ENCODE measurements at places on chromosomes 5 and 9.

GRCh38 chr5:87136733-87137132 is 130.9 kb upstream of the RASA1 start:
- DNase-seq, result no peak

GRCh38 chr5:8993031-8993430 is 552.8 kb downstream of the SEMA5A start:
- DNase-seq, result no peak

GRCh38 chr9:120612218-120612617 is 32.3 kb upstream of the CDK5RAP2 start:
- no peak for DNase-seq

GRCh38 chr5:170791325-170791954 is 7.9 kb downstream of the GABRP start:
- DNase-seq, result peak; percentile 29

DNA sequence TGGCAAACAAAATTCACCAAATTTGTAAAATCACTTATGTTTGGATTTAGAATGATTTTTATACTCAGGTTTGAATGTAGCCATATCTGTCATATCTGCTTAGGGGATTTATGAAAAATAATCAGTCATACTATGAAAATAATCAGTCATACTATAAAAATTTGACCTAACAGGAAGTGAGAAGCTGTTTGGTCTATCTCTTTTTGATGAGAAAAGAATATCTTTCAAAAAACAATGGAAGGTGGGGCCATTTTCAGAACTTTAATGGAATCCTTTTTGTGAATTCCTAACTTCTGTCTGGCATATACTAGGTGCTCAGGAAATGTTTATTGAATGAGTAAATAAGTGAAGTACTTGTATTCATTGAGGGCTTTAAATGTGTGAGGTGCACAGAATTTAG is 70.1 kb downstream of the CWC27 start:
- no peak for DNase-seq

- DNase-seq, result peak; percentile 64
Measured at GRCh38 chr9:110753731-110754231, 85.2 kb downstream of the MUSK start.

DNA sequence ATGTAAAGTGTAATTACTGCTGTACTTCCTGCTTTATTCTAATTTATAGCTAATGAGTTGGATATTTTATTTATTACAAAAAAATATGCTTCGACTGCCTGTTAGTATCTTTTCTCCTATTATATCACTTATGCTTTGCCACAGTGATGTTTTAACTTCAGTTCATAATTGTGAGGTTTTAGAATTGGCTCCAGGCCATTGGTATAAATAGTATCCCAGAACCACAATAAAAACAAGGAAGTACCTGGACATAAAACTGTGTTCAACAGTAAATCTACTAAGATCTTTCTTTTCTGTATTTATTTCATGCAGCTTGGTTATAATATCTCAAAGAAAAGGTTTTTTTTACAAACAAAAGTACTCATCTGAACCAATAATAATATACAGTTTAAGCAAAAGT is 354.3 kb upstream of the CDH9 start:
- no peak for DNase-seq

- DNase-seq, result no peak
Measured at GRCh38 chr9:16445141-16445920, 425.1 kb downstream of the BNC2 start.

GRCh38 chr9:2356041-2356790 is 265.4 kb upstream of the VLDLR start:
- DNase-seq, result peak; percentile 49

DNA sequence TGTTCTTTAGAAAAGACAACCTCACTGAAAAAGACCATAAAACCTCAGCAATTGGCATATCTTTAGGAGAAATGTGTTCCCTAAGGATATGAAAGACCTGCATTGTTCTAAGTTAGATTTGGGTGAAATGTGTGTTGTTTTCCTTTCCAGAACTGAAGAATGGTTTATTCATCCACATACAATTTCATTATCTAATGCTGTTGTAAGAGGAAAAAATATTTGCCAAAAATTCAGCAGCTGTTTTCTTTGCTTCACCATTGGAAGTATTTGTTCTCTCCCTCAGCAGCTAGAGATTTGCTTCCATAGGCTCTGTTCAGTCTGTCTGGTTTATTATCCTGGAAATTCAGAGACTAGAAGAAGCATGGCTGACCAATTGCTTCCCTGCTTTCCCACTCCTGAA is 150.9 kb downstream of the ISOC1 start:
- DNase-seq, result peak; percentile 2

- no peak for DNase-seq
Measured at GRCh38 chr9:93522736-93523135, 53.6 kb upstream of the PHF2 start.

- no peak for DNase-seq
Measured at GRCh38 chr5:103224894-103225246, 33.7 kb upstream of the MACIR start.

GRCh38 chr5:170164921-170165320 is 59.2 kb downstream of the FOXI1 start:
- no peak for DNase-seq

GRCh38 chr9:78167356-78167755 is 68.5 kb upstream of the CEP78 start:
- no peak for DNase-seq

GRCh38 chr9:86575825-86576525 is 221.8 kb upstream of the TUT7 start:
- no peak for DNase-seq

- peak; percentile 19 for DNase-seq
Measured at GRCh38 chr5:78162253-78162862, 132.1 kb downstream of the AP3B1 start.

GRCh38 chr5:101977729-101978345 is 318.2 kb downstream of the SLCO4C1 start:
- peak; percentile 25 for DNase-seq

GRCh38 chr5:59768152-59769040 is 125.1 kb downstream of the PDE4D start:
- peak; percentile 69 for DNase-seq

DNA sequence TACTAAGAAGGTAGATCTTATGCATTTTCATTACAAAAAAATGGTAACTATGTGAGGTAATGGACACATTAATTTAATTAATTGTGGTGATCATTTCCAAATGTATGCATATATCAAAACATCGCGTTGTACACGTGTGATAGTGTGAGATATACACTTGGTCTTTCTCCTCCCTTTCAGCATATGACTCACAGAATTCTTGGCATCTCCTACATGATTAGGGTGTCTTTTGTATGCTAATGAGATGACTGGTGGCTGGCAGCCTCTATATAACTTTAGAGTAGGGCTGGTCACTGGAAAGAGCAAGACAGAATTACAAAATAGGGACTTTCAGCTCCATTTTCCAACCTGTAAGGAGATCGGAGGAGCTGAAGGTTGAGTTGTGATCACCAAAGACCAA is 1167.6 kb downstream of the CDH12 start:
- DNase-seq, result peak; percentile 64

- DNase-seq, result peak; percentile 84
Measured at GRCh38 chr5:145975361-145976066, 39.1 kb downstream of the SH3RF2 start.

DNA sequence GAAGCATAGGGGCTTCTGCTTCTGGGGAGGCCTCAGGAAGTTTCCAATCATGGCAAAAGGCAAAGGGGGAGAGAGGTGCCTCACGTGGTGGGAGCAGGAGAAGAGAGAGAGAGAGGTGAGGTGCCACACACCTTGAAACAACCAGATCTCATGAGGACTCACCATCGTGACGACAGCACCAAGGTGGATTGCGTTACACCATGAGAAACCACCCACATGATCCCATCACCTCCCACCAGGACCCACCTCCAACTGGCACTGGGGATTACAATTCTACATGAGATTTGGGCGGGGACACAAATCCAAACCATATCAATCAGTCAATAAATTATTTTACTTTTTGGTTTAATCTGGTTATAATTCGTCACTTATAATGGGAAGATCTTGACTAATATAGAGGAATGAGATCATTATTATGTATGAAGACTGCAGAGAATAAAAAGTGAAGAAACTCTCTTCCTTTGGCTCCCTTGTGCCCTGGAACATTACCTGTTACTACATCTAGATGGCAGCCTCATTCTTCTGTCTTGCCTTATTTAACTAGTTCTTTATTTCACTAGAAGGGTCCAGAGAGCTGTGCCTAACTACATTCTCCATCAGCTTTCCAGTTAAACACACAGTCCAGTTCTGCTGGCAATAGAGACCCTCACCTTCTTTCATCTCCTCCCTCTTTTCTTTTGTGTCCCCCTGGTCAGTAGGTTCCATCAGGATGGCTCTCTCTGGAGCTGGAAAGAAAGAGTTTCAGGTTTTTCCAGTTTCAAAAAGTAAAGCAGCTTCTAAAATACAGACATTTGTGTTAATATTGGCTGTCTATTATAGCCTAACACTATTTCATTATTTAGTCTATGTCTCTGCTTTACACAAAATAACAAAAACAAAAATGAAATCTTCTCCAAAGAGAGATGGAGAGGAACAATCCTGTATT is 21.7 kb upstream of the SPINK7 start:
- DNase-seq, result no peak

DNA sequence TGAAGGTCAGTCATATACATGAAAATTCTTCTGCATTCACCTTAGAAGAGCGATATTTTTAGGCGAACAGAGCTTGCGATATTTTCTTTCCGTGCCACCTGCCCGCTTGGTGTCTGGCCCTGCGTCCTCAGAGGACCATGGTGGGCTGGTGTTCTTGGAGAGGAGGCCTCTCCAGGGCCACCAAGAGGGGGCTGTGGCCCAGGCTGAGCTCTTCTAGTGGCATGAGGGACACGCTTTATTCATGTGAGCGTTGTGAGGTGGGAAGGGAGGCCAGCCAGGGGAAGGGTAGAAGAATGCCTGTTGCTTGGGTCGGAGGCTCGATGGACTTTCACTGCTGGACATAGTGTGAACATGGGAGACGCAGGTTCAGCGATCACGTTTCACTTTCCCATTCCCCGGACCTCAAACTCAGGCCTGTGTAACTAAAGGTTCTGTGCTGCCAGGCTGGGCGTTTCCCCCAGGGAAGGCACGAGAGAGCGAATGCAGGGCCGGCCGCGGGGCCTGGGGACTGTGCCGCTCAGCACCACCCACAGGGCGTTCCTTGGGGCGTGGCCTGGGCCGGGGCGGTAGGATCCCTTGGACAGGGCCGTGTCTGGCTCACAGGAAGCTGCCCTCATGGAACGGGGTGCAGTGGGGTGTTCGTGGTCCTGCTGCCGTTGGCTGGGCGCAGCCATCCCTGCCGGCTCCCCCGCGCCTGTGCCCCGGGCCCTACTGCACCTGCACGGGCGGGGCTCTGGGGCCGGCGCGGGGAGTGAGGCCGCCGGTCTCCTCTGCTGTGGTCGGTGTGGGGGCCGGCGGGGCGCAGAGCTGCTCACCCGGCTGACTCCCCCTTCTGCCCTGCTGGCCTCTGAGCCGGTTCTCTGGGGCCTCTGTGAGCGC is 40.7 kb upstream of the CLPTM1L start:
- DNase-seq, result peak; percentile 14

- no peak for DNase-seq
Measured at GRCh38 chr5:41770799-41771198, 99.4 kb downstream of the OXCT1 start.

DNA sequence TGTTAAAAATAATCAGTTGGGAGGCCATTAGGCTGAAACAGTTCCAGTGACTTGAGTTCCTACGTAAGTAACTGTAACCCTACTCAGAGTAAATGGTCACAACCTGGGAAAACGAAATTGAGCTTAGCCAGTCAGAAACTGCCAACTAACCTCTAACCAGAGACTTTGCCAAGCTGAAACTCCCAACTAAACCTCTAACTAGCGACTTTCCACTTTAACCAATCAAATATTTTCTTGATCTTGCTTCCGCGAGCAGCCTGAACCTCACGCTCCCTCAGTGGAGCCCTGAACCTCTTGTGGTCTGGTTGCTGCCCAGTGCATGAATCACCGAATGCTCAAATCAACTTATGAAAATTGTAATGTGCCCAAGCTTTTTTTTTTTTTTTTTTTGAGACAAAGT is 156.2 kb downstream of the MED10 start:
- no peak for DNase-seq

GRCh38 chr5:148454576-148454975 is 70.8 kb downstream of the FBXO38 start:
- no peak for DNase-seq

DNA sequence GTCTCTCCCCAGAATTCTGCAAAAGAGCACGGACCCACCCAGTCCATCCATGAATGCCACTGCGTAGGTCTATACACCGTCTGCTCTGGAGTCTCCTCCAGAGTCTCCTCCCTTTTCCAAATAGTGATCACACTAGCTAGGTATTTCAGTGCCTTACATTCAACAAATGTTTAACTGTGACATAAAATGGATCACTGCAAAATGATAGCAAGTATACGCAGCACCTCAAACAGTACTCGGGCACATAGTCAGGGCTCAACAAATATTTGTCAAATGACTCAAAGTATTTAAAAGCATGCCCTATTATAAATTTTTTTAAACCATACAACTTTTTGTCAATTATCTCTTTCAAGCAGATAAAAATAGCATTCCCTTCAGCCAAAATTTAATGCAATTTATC is 60.5 kb downstream of the TLE1 start:
- DNase-seq, result no peak

All from fibroblast of upper back skin (primary cell).